ENCODE measurements at places on chromosomes 1 and 21.
A peak's percentile ranks its signal among the peaks of the same experiment; 100 is the strongest.

DNA sequence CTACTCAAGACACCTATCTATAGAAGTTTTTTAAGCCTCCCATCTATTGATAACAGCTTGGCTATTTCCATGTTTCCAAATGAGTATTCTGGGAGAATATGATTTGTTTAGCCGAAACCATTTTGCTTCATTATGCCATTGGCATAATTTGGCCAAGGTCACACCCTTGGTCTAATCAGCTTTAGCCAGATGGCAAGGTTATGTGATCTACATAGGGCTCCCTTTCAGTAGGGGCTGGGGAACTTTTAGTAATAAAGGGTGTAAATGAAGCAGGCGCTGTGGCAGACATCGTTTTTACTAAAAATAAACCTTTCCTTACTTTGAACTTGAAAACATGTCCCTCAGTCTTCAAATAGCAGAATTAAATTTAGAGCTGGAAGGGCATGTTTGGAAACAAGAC lies 3.0 kb upstream of the PDC start:
- no peak for DNase-seq

DNA sequence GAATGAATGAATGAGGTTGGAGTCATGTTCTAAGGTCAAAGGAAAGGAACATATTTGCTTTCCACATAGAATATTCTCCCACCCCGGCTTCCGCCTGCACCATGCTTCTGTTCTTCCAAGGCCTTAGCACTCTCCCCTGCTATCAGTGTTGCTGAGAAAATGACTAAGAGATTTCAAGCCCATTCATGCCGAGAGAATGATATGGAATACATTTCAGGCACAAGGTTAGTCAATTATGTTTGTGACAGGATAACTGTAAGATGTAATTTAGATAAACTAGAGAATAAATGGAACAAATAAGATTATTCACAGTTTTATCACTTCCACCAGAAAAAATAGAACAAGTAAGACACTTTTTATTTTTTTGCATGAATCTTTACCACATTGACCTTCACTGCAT lies 122.6 kb downstream of the PLD5 start:
- no peak for DNase-seq

DNA sequence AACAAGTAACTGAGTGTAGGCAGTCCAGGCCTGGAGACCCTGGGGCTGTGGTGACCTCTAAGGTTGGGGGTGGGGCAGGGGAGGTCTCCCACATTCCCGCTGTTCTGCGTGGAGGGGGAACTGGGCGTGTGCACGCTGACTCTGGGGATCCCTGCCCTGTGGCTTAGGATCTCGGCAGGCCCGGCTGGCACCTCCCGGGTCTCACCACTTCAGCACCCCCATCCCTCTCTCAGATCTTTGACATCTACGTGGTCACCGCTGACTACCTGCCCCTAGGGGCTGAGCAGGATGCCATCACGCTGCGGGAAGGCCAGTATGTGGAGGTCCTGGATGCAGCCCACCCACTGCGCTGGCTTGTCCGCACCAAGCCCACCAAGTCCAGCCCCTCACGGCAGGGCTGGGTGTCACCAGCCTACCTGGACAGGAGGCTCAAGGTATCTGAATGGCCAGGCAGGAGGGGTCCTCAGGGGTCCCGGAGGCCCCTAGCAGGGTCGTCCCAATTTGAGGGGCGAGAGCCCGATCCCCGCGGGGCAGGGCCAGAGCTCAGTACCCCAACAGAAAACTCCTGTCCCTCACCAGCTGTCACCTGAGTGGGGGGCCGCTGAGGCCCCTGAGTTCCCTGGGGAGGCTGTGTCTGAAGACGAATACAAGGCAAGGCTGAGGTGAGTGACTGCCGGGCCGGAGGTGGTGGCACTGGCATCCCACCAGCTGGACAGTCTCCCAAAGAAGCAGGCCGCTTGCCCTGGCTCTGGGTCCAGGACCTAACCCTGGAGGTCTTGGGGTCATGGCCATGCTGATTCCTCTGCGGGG lies 68.7 kb downstream of the TRIM11 start:
- peak; percentile 30 for DNase-seq

DNA sequence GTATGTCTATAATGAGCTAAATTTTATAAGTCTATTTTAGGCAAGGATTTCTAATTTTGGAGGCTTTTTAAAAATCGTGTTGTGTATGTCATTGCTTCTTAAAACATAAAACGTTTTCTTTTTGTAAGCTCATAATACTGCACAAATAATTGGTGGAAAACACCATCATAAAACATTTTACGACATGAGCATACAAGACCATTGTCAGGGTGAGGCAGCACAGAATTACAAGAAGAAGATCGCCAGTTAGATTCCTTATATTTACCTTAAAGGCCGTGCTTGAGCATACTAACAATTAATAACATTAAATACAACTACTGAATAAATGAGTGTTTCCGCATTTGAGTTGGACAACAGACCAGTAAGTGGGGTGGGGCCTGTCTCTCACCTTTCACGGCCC lies 19.1 kb upstream of the LMX1A start:
- no peak for DNase-seq

- peak; percentile 92 for DNase-seq
These were observed 5.5 kb upstream of the PRKCZ start for GRCh38 chr1:2044510-2045319.

DNA sequence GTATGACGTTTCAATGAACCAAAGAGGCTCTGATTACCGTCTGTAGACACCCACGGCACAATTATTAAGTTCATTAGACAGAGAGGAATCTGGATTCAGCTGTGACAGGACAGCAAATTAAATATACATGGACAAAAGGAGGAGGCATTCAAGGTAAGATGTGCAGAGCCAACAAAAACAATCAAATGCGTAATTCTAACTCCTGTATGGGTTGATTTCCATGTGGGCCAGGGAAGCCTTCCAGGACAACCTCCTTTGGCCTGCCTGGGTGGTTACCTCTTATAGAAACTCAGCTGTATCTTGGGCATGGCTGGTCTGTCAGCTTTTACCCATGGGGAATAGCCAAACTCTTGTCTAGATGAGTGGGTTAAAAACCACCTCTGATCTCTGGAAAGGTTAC lies 43.8 kb downstream of the CCN1 start:
- DNase-seq: no peak

GRCh38 chr1:214513394-214513793 lies 38.0 kb downstream of the PTPN14 start:
- no peak for DNase-seq

DNA sequence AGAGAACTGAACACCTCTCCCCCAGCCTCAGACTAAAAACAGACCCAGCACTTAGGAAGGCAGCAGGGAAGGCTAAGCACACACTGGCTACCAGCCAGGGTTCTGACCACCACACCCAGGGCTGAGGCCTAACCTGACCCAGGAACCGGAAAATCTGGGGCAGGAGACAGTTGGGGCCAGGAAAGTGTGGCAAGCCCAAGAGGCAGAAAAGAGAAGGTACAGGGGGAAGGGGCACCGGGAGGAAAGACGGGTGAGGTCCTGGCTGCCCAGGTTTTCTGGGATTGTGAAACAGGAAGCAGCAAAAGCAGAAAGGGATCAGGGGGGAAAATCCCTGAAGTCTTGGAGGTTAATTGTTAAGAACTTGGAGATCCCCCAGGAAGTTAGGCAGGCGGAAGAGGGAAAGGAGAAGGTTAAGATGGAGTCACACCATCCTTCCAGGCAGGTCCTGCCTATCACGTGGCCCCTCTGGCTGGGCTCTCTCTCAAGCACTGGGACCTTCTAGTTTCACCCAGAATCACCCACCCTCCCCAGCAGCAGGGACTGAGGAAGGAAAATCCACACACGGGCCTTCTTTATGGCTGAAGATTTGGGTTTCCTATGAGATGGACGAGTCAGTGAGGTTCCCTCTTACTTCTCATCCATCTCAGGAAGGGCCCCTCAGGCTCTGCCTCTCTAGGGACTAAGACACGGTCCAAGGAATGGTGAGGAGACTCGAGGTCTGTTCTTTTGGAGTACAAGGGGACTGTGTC lies 2.6 kb downstream of the HDGF start:
- peak; percentile 58 for DNase-seq

DNA sequence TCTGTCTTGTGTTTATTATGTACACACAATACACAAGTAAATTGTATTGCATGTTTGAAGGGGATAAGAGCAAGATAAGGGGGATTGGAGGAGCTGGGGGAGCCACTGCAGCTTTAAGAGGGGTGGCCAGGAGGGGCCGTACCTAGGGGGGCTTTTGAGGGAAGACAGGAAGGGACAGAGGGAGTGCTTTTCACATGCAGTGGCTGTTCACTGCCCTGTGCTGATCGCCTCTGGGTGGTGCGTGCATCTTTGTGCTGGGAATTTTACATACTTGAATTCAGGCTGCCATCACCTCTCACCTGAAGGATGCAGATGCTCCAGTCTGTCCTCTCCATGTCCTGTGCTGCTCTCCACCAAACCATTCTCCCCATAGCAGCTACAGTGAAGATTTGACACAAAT lies 179.5 kb downstream of the PTPRU start:
- DNase-seq: no peak

- no peak for DNase-seq
These were observed 1.4 kb downstream of the ATP5PO start for GRCh38 chr21:33914188-33914587.

DNA sequence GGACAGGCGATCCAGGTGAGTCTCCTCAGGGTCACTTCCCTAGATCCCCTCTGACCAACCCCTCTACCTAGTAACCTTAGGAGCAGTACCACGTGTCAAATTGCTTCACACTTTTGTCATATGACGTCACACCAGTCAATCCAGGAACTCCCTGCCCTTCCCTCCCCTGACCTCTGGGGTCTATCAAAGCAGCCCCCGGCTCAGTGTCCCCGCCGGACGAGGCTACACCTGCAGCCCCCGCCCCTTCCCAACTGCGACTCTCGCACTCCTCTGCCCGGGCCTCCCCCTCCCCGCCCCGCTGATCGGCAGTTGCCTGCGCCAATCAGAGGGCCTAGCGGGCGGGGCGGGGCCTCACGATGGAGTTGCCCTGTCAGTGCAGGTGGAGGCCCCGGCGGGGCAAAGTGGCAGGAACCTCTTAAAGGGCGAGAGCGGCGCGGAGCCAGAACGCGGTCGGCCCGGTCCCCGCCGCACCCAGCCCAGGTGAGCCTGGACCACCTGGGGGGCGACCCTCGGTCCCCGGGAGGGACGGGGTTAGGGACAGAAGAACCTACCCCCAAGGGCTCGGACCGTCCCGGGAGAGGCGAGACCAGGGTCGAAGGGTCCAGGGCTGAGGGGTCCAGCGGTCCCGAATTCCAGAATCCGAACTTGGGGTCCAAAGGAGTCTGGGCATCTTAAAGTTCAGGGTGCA lies 27.5 kb upstream of the EPB41 start:
- peak; percentile 97 for DNase-seq

- no peak for DNase-seq
These were observed 172.7 kb downstream of the TGFBR3 start for GRCh38 chr1:91712981-91713841.

DNA sequence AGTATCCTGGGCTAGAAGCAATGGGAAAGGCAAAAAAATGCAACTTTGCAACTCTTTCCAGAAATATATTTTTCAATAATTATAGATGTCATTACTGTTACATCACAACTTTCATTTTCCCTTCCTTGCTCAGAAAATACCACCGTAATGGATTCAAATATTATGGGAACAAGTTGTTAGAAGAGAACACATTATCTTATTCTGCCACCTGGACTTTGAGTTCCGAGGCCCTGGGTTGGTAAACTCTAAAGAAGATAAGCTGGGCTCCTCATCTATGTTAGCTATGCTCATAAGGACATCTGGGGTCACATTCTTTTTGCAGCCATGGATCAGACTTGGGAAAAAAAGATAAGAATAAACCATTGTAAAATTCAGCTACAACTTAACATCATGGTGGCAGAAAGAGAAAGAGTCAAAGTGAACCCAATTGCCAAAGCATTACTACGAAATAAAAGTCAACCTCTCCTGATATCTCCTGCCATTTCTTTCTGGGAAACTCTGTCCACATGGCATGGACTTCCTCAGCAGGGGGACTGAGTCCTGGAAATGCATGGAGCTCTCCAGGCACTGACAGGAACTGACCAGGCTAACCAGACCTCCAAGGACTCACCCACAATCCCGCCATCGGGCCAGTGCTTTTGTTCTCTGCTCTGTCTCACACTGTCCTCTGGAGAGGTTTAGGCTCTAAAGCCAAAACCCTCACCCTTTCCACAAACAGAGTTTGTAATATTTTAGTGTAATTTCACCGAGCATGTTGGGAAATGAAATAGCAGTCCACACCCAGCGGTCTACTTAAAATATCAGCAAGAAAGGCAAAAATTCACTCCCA lies 499.1 kb upstream of the RUNX1 start:
- DNase-seq: no peak

- DNase-seq: no peak
These were observed 35.4 kb upstream of the CITED4 start for GRCh38 chr1:40897513-40897912.

DNA sequence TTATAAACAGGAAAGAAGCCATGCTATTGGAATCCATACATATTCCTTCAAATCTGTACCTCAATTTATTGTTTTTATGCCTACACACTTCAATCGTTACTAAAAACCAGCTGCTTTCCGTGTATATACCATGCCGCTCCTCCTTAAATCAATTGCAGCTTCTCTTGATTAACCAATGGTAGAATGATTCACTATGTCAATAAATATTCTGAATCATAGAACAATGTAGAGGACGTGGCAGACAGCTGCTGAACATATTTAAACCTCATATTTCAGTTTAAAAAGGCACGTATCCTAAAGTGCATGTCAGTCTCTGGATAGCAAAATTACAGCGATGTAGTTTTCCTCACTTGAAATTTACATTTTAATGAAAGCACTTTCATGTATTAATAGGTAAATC lies 100.4 kb downstream of the MRPL39 start:
- DNase-seq: no peak

GRCh38 chr1:201456499-201457309 lies 12.3 kb downstream of the PHLDA3 start:
- peak; percentile 70 for DNase-seq

DNA sequence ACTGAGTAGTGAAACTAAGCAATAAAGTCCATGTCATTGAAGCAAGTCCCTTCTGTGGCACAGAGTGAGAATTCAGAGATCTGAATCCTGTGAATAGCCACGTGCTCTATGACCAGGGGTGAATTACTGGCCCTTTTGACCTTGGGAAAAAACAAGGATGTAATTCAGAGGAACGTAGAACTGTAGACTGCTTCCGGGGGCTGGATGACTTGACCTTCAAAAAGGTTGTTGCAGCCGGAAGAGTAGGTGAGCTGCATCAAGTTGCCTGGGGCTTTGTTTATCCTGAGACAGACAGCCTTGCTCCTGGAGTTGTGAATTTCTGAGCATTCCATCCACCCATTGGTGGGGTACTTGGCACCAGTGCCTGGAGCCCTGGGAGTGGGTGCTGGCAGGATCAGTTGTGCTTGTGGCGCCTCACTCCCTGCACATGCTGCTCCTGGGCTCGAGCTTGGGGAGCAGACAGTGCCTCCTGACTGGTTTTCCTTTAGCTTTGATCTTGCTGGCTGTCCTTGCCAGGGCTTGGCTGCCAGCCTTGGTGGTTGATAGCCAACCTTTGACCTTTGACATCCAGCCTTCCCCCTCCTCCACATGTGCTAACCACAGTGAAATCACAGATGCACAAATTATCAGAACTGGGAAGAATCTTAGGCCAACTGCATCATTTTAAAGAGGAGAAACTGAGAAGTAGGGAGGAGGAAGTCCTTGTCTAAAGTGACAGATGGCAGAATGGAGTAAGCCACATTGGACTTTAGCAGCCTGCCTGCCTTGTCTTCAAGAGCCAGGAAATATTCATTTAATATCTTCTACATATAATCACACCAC lies 16.2 kb upstream of the MYOG start:
- peak; percentile 32 for DNase-seq
